Urinary bladder (tissue), 4 donors: ENCODE measurements at places on chromosomes 6 and 20. TPM values are rescaled to one million over a fixed set of nuclear protein-coding genes. Genes with fewer than 3 reads are reported as not detected.

Gene ADTRP
- 7.4 TPM for total RNA-seq

Gene PKIB
- total RNA-seq: 5.1 TPM

- no peak for DNase-seq
Measured at GRCh38 chr6:154602296-154602695, 91.8 kb upstream of the CNKSR3 start.

GRCh38 chr6:169141671-169142537 lies 111.7 kb downstream of the THBS2 start:
- DNase-seq: no peak

Gene ANKEF1
- 1.7 TPM for total RNA-seq

Gene C6orf52
- total RNA-seq: not detected

DNA sequence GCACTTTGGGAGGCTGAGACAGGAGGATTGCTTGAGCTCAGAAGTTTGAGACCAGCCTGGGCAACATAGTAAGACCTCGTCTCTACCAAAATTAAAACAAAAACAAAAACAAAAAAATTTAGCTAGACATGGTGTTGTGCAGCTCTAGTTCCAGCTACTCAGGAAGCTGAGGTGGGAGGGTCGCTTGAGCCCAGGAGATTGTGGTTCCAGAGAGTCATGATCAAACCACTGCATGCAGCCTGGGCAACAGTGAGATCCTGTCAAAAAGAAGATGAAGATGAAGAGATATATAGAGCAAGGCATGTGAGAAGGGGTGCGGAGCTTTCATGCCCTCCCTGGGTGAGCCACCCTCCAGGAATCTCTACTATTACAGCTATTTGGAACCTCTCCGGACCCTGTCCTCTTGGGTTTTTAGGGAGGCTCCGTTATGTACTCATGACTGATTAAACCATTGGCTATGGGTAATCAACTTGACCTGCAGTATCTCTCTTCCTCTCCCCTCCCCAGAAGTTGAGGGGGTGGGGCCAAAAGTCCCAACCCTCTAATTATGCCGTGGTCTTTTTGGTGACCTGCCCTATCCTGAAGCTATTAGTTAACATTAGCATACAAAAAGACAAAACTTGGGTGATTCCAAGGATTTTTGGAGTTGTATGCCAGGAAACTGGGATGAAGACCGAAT lies 9.0 kb downstream of the POLH start:
- no peak for DNase-seq

- no peak for DNase-seq
Measured at GRCh38 chr6:142822383-142822782, 122.6 kb downstream of the HIVEP2 start.

Gene ELOVL2
- 6.2 TPM for total RNA-seq

- DNase-seq: no peak
Measured at GRCh38 chr6:20058912-20059311, 153.4 kb downstream of the MBOAT1 start.

DNA sequence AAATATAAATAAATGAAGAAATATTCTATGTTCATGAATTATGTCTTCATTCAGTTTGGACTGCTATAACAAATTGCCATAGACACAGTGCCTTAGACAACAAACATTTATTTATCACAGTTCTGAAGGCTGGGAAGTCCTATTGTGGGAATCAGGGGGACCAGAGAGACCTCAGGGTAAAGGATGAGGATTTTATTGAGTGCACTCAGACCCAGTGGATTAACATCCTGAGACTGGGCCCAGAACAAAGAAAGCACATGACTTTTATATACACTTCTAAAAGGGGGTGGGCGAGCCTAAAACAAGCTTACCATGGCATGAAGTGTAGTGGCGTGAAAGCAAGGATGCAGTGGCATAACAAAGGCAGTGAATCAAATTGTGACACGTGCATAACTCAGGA lies 26.9 kb upstream of the CBLN4 start:
- DNase-seq: no peak

Gene SLC17A2
- total RNA-seq: 0.11 TPM

- no peak for DNase-seq
Measured at GRCh38 chr6:132198040-132198439, 203.2 kb downstream of the MOXD1 start.
